Stimulated activated CD4-positive, alpha-beta T cell treated with anti-CD3 and anti-CD28 coated beads, Interleukin-1b, Interleukin-23, amount 100 ng/mL, for 48 hours (primary cell): ENCODE measurements at places on chromosomes 11 and 22.

DNA sequence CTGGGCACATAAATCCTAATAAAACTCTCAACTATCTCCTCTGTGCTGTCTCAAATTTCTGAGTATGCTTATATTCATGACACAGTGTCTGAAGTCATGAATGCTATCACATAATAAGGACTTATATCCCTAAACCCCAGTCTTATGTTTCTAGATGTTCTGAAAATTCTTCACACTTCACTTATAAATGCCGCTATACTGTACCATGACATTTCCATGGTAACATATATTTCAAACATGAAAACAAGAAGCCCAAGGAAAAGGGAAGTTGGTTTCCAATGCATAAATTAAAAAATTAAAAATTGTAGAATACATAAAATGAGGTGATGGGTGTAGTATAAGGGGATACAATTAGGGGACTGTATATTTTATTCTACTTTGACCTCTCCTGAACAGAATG, 11.7 kb downstream of the GVQW3 start:
- no peak for DNase-seq

DNA sequence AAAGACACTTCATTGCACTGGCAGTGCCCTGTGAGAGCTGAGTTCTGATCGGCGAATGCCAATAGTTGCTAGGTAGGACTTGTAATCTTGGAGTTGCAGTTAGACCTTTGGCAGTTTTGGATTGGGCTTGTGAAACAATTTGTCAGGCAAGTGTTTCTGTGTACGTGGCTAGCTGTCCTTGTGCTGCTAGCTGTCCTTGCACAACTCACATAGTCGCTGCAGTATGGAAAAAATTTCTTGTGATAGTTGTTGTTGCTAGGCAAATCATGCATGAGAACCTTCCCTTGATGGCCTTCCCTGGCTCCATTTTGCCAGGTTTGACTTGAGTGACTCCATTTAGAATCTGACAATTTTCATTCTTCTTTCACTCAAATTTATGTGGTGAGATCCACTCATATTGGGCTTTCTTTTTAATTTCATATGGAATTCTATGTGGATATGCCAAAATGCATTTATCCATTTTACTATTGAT, 140.7 kb downstream of the APIP start:
- no peak for DNase-seq

GRCh38 chr22:46079093-46079860, 71.0 kb upstream of the PPARA start:
- DNase-seq: no peak

DNA sequence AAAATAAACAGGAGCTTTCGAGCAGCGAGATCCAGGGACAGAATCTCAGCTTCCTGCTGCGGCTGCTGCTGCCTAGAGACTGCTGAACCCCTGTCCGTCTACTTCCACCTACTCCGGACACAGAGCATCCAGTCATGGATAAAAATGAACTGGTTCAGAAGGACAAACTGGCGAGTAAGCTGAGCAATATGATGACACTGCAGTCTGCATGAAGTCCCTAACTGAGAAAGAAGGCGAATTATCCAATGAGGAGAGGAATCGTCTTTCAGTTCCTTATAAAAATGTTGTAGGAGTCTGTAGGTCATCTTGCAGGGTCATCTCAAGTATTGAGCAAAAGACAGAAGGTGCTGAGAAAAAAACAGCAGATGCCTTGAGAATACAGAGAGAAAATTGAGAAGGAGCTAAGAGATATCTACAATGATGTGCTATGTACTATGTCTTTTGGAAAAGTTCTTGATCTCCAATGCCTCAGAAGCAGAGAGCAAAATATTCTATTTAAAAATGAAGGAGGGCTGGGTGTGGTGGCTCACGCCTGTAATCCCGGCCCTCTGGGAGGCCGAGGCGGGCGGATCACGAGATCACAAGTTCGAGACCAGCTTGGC, 11.1 kb upstream of the MS4A2 start:
- DNase-seq: no peak

DNA sequence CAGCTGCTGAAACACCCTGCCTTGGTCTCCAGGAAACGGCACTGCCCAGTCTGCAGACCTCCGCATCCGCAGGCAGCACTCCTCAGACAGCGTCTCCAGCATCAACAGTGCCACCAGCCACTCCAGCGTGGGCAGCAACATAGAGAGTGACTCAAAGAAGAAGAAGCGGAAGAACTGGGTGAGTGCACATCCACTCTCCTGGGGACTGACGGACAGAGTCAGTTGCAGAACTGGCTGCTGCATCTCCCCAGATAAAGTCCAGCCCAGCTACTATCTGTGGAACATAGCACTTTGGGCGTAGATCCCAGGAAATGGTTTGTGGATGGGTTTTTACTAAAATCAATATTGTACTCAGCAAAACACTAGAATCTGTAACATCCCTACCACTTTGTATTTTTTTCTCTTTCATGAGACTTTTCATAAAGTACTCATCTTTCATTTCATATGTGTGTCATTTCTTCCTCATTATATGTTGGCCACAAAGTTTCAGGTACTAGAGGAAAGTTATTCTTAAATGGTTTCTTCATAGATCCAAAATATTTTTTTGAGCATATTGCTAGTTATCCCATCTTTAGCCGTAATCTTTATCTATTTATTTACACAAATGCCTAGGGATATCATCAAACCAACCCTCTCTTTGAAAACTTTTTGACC, 80.1 kb downstream of the DBX1 start:
- DNase-seq: no peak

- DNase-seq: no peak
Measured at GRCh38 chr22:25843660-25844405, 101.8 kb downstream of the MYO18B start.

GRCh38 chr11:113587308-113587739, 112.1 kb upstream of the DRD2 start:
- DNase-seq: peak; percentile 75

GRCh38 chr11:43955381-43956118, 13.1 kb downstream of the C11orf96 start:
- no peak for DNase-seq

- DNase-seq: no peak
Measured at GRCh38 chr11:109849946-109850345, 243.2 kb upstream of the ZC3H12C start.

GRCh38 chr11:46658259-46658658, 40.9 kb downstream of the ATG13 start:
- no peak for DNase-seq

DNA sequence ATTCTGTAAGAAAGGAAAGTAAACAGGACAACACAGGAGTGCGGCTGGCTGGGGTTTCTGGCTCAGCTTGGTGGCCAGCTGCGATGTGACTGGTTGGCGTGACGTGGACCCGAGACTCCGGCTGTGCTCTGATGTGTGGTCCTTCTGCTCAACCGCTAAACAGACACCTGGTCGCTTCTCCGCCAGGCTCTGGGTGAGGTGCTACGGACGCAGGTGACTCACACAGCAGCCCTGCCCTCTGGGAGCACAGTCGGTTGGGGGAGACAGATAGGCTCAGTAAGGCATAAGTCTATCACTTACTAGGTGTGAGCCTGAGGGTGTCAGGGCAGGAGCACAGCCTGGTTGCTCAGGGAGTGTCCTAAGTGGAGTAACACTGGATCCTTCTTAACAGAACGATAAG, 8.2 kb downstream of the RTL6 start:
- DNase-seq: no peak

DNA sequence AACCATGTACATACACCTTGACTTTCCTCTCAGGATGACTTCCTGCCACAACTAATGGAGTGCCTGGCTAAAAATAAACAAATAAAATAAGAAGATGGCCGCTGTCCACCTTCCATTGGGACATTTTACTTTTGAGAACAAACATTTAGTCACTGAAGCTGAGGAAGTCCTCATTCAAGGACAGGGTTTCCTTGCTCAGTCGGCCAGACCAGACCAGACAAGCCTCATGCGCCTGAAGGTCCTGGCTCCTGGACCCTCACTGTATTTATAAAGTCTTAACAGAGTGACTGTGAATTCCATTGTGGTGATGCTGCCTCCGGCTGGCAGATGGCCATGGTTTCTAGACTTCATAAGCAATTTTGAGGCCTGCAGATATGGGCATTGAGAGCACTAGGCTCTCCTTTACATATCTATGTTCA, 114.5 kb downstream of the MAML2 start:
- no peak for DNase-seq

DNA sequence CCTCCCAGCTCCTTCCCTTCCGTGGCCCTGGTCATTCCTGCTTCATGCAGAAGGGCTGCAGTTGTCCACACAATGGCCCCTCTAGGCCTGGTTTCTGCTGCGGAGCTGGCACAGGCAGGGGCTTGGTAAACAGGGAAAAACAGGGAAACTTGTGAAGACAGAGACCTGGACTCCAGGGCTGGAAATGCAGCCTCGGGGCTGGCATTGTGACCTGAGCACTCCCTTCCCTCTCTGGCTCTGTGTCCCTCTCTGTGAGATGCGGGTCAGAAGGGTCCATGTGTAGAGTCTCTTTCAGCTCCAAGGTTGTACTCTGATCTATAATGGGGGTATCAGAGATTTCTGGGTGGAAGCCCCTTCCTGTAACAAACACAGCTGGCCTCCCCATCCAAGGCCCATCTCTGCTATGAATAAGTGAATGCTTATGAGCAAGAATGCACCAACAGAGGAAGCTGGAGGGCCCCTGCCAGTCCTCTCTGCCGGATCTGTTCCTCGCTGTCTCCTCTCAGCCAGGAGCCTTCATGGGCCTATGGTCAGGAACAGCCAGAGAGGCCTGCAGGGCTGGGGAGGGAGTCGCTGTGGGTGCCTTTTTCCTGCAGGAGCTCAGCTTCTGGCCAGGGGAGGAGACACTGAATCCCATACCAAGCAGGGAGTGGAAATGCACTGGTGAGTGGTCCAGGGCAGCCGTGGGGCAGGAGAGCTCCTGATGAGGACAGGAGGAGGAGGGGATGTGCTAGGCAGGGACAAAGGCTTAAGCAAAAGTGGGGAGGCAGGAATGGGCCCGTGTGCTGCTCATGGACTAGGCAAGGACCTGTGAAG, 6.7 kb upstream of the DERL3 start:
- DNase-seq: no peak

- DNase-seq: no peak
Measured at GRCh38 chr11:59463190-59463641, 6.5 kb downstream of the OR4D6 start.

DNA sequence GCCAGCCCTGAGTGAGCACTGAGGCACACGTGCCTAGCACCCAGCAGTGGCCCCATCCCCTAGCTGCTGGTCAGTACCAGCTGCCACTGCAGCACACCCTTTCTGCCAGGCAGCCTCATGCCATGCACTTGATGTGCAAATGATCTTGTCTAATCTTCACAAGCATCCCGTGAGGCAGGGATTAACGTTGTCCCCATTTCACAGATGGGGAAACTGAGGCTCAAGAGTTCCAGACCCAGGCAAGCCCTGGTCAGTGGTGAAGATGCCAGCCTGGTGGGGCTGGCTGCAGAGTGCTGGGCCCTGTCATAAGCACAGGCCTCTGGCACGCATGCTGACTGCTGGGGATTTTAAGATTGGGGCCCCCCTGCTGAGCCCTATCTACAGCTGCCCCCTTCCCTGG, 8.4 kb upstream of the CDKN1C start:
- no peak for DNase-seq

GRCh38 chr11:87739766-87740165, 435.5 kb downstream of the RAB38 start:
- no peak for DNase-seq

- DNase-seq: peak; percentile 71
Measured at GRCh38 chr22:46798366-46799350, 36.2 kb downstream of the TBC1D22A start.

GRCh38 chr22:23431337-23432072, 148.6 kb downstream of the IGLL1 start:
- DNase-seq: no peak

DNA sequence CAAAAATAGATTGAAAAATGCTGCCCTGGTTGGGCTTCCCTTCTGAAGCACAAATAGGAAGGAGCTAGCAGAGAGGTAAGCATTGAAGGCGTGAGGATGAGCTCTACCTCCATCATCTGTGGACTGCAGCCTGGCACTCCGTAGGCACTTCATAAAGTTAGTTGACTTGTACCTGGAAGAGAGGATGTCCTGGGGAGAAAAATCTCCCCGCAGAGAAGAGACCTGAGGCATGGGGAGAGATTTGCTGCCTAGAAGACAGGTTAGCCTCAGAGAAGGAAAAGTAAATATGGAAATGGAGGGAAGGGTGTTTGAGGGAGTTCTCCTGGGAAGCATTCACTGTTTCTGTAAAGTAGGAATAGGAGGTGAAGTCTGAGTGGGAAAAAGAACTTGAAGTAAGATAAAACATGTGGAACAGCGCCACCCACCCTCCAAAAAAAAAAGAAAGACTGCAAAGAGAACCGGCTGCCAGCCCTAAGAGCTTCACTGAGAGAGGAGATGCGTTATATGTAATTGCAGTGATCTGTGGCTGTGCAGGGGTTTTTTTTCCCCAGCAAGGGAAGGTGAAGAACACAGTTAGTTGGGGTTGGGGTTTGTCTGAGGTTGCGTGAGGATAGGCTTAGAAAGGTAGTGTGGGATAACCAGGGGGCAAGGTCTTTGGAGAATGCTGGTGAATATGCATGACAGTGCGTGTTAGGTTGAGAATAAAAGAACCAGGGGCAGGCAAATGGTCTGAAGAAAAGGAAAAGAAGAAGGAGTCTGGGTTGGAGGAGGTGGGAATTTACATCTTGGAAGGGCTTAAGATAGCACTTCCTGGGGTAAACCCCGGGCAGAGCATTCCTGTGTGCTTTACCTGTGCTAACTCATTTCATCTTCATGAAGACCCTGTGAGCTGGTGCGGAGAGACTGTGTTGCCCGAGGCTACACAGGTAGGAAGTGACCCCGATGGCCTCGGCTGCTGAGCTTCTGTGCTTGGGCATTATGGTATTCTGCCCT, 16.0 kb downstream of the TNRC6B start:
- no peak for DNase-seq

GRCh38 chr11:121488641-121489040, 35.9 kb upstream of the SORL1-AS1 start:
- no peak for DNase-seq

GRCh38 chr22:36277482-36278291, 24.8 kb downstream of the APOL1 start:
- peak; percentile 74 for DNase-seq

- DNase-seq: no peak
Measured at GRCh38 chr22:21948824-21949568, 3.7 kb downstream of the PPM1F start.

- no peak for DNase-seq
Measured at GRCh38 chr11:112058103-112058502, 15.7 kb downstream of the PIH1D2 start.

DNA sequence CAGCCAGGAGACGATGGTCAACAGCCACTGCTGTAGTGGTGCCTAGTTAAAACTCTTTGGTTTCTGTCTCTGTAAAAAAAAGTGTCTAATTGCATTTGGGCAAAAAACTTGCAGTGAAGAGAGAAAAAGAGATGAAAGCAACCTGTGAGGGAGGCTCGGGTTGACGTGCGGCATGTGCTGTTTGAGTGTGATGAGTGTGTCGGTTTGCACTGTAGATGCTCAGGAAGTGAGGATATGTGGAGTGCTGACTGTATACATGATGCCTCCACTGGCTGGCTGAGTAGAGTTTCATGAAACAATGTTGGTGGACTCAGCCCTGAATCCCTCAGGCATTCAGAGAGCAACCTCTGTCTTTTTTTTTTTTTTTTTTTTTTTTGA, 4.3 kb upstream of the DGCR6L start:
- DNase-seq: peak; percentile 75

GRCh38 chr11:95256321-95256779, 25.3 kb upstream of the SESN3 start:
- DNase-seq: no peak
